ENCODE measurements at places on chromosomes 3 and 15.

GRCh38 chr3:122784436-122784835 is 9.2 kb downstream of the HSPBAP1 start:
- no peak for DNase-seq

DNA sequence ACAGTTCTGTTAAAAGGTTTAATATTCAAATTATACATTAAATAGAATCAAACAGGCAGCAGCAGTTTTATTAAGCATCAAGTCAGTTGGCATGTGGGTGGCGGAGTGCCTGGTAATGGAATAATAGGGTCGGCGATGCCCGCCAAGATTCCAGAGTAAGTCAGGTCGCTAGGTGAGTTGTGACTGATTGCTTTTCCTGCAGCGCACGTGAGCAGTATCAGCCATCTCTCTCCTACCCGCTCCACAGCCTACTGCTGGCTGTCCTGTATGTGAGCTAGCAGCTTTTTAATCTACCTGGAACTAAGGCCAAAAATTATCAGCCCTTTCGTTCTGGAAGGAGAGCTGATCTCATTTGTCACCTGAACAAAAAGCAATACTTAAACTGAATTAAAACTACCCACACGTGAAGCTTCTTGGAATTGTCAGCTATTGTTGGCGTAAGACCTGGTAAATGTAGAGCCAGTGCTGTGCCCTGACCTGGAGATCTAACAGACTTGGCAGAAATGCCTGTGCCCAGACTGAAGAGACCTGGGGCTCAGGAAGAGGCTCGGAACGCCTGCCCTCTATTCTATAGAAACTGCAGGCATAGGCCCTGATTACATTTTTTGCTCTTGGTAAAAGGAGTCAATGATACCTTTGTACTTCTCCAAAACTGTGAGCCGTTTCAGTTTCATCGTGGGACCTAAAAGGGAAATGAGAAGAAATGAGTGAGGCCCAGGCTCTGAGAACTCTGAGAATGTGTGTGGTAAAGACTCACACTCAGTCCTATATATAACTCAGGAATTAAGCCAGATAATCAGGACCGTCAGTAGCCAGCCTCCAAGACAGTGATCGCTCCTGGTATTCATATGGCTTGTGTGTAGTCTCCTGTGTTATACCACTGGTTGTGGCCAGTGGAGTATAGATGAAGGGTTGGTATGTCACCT is 21.9 kb downstream of the IDH3A start:
- DNase-seq = peak; percentile 30

DNA sequence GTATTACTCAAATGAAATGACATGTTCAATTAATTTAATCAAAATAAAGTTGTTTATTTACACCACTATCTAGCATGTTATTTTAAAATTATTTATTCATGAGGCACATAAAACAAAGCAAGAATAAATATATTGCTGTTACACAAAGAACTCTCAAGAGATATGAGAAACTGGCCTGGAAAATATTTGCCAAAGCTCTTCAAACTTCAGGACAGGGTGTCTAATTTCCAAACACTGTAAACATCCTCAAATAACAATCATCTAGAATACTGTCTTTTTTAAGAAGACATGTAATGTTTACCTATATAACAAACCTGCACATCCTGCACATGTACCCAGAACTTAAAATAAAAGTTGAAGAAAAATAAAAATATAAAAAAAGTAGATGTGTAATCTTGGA is 876.6 kb downstream of the TUSC7 start:
- no peak for DNase-seq

DNA sequence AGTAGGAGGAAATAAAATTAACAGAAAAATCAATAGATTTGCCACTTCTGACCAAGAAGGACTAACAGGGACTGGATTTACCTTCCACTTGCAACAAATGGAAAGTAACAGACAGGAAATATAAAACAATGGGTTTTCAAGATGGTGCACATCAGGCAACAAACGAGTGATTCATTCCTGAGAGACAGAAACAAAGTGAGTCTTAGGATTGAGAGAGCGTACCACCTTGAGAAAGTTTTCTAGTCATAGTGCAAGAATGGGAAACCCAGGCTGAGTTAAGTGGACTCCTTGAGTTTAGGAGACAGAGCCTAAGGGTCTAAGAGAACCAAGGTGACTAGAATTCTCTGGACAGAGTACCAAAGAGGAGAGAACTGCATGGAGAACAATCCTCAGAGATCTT is 101.7 kb downstream of the PPP2R3A start:
- no peak for DNase-seq

DNA sequence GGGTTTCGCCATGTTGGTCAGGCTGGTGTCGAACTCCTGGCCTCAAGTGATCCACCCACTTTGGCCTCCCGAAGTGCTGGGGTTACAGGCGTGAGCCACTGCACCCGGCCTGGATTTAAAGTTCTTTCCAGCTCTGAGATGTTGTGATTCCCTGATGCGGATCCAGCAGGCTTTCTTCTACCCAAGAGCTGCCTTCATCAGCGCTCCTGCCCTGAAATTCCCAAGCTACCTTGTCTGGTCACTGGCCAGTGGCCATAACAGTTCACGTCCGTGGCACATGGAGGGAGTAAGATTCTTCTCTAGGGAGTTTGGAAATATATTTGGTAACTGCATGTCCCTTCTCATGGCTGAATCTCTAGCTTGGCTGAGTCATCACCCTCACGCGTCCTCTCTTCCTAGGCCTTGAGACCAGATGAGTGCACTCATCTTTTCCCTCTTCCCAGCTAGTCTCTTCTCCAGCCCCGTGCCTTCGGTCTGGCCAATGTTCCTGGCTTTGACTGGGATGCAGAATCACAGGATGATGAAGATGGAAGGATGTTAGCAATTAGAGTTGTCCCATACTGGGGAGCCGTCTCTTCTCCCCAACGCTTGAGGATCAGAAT is 29.8 kb upstream of the APOD start:
- no peak for DNase-seq

GRCh38 chr3:73745526-73746191 is 120.9 kb upstream of the PDZRN3 start:
- no peak for DNase-seq

GRCh38 chr15:77546050-77546501 is 86.6 kb downstream of the LINGO1 start:
- DNase-seq = no peak

- no peak for DNase-seq
These were observed 39.1 kb downstream of the SYNM start for GRCh38 chr15:99143655-99144610.

DNA sequence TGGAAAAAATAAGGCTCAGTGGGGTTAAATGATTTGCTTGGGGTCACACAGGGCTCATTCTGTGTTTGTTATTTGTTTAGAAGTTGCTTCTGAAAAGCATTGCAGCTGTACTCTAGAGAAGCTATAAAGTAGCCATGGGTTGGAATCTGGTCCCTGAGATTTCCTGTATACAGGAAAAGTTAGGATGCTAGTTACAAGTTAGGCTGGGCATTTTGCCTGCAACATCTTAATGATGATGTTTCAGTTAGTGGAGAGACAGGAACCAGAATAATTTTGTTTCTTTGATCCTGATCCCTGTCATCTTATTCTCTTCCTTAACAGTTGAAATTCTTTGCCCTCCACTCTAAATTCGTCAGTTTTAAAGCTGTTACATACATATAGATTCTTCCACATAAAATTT is 445.3 kb downstream of the OTOL1 start:
- DNase-seq = no peak

GRCh38 chr3:23834082-23834870 is 28.5 kb downstream of the UBE2E1 start:
- no peak for DNase-seq

DNA sequence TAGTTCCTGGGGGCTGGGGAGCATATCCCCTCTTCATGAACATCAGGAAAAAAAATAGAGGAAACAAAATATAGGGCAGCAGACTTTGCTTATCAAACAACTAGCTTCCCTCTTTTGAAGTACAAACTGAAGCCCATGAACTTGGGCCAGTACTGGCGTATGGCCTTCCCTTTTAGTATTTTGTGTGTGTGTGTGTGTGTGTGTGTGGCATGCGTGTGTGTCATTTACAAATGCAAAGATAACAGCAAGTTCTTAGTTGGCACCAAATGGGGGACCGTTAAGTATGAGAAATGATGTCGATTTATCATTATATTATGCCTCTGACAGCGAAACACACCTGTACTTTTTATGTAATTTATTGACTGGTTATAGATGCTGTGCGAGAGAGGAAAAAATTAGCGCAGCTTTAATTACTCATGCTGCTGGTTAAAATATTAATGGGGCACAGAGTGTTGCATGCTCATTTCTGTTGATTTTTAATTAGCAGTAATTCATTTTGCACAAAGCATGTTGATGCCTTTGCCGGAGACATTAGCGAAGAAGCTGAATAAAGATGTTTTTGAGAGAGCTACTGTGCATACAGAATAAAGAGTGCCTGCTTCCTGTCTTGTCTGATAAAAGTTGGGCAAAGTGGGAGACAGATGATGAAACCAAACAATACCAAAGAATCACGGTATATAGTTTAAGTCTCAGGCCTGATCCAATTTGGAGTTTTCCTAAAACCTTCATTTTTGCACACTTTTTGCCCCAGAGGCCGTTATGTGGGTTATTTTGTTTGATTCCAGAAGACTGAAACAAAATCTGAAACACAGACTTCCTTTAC is 297.1 kb downstream of the SATB1 start:
- DNase-seq = no peak

DNA sequence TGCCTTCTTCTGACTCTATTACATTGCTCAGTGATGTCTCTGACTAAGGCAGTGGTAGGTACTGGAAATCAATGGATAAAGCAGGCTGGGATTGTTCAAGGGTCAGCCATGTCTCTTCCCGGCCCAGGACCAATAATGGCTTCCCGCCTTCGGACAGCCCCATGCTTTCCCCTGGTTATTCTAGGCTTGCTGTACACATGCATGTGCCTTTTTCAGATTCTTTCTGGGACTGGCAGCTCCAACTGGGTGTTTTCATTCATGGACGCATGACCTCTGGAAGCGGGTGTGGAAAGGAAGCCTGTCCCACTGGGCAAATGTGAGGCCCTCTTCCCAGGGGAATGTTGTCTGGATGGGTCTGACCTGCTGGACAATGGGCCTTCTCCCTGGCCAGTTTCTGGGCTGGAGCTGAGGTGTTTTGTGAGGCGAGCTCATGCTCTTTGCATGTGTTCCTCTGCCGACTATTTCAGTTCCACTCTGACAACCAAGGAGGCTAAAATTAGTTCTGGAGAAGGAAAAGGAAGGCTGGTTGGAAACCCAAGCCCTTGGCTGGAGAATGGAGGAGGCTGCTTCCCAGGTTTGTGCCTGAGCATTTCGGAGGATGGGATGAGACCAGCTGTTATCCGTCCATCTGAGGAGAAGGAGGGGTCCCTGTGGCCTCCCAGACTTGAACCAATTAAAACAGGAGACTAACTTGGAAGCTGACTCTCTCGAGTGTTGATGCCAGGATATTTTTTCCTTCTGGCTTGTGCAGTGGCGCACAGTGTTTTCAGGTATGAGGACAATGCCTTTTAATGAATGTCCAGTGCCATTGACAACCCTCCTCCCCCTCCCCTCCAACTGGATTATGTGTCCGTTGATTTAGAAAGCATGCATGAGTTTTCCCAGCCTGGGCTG is 6.9 kb downstream of the ACVR2B start:
- DNase-seq = no peak

DNA sequence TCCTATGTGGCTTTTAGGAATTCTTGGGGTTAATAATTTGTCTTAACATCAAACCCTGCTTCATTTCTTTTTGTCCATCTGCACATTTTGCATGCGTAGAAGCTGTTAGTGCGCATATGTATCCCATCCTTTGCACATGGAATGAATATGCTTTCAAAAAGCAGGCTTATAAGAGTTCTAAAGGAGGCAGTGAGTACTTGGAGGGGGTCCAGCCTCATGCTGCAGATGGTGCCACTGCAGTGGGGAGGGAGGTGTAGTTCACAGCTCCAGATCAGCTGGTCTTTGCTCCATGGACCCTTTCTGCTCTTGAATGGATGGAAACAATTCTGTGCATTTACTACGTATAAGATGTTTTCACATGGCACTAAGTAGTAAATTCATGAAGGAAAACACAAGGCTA is 20.7 kb upstream of the SSR3 start:
- no peak for DNase-seq

GRCh38 chr3:44886561-44886960 is 12.2 kb downstream of the TGM4 start:
- DNase-seq = no peak

GRCh38 chr3:169144270-169144669 is 519.2 kb downstream of the MECOM start:
- DNase-seq = no peak

DNA sequence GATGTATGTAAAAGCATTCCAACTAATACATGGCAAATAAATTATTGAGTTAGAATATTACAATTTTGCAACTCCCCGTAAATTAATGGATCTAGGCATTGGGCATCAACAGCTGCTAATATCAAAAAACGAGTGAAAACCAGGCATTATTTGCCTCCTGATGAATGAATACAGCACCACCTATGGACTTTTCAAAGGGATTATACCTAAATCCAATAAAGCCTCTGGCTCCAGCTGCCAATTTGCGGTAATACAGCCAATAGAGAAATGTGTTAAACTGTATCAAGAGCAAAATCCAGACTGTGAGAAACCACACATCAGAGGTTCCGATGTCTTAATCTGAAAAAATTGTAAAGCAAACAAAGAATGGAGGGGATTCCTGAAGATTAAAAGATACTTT is 16.3 kb upstream of the A4GNT start:
- no peak for DNase-seq

DNA sequence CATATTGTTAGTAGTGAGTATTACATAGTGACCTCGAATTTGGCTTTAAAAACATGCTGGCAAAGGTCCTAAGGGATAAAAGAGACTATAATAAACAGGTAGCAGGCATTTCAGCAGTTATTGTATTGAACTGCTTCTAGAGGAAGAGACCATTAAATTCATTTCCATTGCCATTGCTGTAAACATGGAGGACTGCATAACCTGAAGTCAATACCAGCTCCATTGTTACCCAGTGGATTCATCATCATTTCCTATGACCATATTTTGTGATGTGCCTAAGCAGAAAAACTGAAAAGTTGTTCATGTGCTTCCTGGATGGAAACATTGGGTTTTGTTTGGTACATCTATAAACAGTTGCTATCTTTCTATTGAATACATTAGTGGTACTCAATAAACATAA is 482.5 kb upstream of the UBE2E2 start:
- DNase-seq = no peak

GRCh38 chr3:141122455-141123030 is 71.4 kb downstream of the SPSB4 start:
- no peak for DNase-seq

- no peak for DNase-seq
These were observed 279.1 kb downstream of the FAM43A start for GRCh38 chr3:194964809-194965208.

All from CD4-positive, alpha-beta T cell (primary cell).